Karpas-422 (cell line): ENCODE measurements at places on chromosomes 1 and 21. TPM values are rescaled to one million over a fixed set of nuclear protein-coding genes. Genes with fewer than 3 reads are reported as not detected.

DNA sequence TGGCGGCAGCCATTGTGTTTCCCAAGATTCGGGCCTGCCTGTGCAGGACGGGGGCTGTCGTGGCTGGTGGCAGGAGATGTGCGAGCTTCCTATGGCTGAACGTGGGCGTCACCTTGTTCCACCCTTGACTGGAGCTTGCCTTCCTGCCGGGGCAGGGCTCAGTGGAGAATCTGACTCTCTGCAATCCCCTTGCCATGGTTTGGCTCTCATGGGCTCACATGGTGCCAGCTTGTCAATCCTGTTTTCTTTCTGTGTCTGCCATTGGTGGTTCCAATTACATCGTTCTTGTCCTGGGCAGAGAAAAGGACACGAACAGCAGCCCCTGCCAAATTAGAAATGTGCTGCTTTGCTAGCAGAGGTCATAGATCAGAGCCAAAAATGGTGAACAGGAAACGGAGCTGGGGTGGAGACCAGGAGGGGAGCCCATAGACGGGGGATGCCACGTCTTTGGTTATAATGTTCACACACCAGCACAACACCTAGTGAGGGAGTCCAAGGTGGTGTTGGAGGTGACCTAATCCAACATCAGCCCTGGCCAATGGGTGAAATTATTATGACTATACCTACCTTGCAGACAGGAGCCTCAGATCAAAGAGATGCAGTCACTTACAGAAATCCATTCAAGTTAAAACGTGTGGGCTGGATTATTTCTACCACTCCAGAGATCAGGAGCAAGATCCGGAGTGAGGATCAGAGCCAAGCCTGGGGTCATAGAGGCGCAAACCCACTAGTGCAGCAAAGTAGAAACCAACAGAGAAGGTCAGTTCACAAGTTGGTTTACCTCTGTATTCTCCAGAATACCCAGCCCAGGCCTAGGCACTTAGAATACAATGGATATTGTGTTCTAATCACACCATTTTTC, 253.1 kb downstream of the SIPA1L2 start:
- no peak for DNase-seq

GRCh38 chr1:170049176-170049800, 25.2 kb downstream of the KIFAP3 start:
- DNase-seq, result no peak

- no peak for DNase-seq
These were observed 2.6 kb downstream of the HECTD3 start for GRCh38 chr1:45008516-45008915.

DNA sequence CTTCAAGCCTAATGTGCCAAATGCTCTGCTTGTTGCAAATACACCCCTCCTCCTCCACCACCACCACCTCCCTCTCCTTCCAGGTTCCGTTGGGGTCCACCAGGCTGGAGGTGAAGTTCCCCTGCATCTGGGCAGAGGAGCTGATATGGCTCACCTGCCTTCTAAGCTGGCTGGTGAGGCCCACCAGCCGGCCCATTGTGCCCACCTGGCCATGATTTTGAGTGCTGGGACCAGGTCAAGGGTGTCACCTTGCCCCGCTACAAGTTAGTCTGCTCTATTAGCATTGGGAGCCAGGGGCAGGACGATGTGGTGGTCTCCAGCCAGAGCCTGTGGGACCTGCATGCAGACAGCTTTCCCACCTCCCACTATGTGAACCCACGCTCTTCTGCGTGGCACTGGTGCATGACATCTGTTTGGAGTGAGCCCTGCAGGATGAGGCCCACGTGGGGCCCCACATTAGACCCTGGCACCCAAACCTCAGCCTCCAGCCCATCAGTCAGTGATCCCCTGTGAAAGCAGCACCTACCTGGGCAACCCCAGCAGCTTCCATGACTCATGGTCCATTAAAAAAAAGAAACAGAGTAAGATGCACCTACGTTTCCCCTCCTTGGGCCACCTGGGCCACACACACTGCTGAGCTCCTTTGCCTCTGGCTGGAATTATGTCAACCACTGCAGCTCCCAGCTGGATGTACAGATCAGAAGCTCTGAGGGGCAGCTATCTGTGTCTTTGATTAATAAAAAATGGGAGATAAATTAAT, 15.6 kb upstream of the CDCP2 start:
- DNase-seq, result no peak

CD5L gene
- 0.43 and 2.0 TPM in 2 replicates for total RNA-seq

CFHR3 gene
- total RNA-seq, result not detected in 2 replicates

- no peak for DNase-seq
These were observed 94.7 kb downstream of the ATP1B1 start for GRCh38 chr1:169201084-169201619.

GRCh38 chr1:94666797-94667196, 125.2 kb upstream of the F3 start:
- DNase-seq, result no peak

SHISAL2A gene
- total RNA-seq, result not detected in 2 replicates
